ENCODE measurements at places on chromosomes 6 and 20.

GRCh38 chr20:38842026-38842425 lies 36.5 kb downstream of the PPP1R16B start:
- no peak for DNase-seq

DNA sequence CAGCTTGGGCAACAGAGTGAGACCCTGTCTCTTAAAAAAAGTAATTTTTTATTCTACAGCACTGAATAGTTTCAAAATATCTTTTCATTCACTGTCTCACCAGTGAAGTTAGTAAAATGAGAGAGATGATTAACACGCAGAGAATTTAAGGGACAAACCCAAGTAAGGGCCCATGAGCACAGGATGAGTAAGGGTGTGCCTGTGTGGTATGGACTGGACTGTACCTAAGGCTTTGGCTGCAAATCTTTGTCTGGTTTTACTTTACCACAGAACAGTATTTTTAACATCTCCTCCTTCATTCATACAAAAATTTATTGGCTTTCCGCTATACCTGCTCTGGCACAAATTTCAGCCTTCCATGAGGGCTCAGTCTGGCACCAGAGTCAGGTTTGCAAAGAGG lies 433.3 kb downstream of the UTRN start:
- peak; percentile 24 for DNase-seq

- no peak for DNase-seq
These were observed 206.8 kb downstream of the EYA4 start for GRCh38 chr6:133447924-133448323.

DNA sequence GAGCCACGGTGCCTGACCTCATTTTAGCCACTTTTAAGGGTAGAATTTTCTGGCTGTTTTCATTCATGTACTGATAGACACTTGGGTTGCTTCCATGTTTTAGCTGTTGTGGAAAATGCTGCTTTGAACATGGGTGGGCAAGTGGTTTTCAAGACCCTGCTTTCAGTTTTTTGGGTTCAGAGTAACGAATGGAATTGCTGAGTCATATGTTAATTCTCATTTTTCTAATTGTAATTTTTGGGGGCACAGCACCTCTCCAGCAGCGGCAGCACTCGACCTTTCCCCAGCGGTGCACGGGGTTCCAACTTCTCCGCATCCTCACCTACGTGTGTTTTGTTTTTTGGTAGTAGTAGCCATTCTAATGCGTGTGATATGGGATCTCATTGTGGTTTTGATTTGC lies 5.4 kb downstream of the NQO2 start:
- no peak for DNase-seq

- DNase-seq, result peak; percentile 38
These were observed 82.9 kb upstream of the TSHZ2 start for GRCh38 chr20:52889225-52889624.

DNA sequence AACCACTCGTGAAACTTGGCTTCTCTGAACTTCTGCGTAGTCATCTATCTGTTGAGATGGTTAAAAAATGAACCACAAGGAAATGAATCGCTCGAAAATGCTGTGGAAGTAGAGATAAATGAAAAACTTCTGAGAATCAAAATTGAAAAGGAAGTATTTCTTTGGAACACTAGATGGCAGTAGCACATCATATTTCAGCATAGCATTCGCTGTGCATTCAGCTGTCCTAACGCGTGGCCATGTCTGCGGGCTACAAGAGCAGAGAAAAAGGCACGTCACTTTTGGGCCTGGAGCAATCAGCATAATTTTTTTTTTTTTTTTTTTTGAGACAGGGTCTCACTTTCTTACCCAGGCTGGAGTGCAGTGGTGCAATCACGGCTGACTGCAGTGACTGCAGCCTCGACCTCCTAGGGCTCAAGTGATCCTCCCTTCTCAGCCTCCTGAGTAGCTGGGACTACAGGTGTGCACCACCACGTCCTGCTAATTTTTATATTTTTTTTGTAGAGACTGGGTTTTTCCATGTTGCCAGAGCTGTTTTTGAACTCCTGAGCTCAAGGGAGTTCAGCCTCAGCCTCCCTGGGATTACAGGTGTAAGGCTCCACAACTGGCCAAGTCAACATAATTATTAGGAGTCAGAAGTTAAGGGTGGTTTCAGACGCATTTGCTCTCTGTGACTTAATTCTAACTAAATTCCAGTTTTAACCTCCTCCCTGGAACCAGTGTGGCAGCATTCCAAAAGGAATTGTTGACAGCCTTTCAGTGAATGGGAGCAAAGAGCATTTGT lies 8.8 kb upstream of the PERP start:
- peak; percentile 55 for DNase-seq

- DNase-seq, result no peak
These were observed 15.2 kb downstream of the RSPH4A start for GRCh38 chr6:116631379-116631990.

DNA sequence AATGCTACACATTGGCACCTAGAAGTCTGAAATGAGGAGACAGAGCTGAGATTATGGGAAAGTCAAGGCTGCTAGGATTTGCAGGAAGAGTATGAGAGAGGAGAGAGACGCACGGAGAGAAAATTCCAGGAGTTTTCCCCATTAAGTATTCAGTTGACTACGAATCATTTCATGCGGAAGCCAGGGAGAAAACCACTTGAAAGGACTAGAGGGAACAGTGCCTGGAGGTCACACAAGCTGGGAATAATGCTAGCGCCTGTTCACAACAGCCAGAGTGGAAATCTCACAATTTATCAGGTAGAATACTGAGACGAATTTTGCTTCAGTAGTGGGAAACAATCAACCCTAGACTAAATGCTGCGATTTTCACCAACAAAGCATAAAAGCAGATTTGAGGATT lies 118.6 kb downstream of the MOXD1 start:
- DNase-seq, result no peak

DNA sequence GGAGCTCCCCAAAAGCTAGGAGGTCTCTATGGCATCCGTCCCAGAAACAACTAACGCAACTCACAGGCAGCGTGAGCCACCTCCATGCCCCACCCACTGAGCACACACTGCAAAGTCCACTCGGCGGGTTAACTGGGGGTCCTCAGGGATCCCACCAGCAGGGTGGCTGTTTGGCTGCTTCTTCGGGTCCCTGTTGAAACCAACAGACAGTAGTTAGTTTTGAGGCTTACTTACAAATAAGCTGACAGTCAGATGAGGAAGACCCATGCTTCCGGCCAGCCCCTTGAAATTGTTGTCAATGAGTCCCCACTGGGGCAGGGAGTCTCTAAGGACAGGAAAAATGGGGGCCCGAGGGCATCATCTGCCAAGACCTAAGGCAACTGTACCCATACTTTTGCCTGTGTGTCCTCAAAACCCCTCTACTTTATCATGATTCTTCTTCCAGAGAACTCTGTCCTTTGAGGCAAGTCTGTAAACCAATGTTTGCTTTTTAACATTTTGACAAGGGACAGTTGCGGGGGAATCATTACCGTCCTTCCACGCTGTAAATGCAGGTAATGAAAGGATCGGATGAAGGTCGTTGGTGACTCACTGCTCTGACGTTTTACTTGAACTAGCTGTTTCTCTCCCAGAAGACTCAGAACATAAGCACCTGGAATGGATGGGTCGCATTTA lies 2.2 kb upstream of the PCK1 start:
- DNase-seq, result no peak

DNA sequence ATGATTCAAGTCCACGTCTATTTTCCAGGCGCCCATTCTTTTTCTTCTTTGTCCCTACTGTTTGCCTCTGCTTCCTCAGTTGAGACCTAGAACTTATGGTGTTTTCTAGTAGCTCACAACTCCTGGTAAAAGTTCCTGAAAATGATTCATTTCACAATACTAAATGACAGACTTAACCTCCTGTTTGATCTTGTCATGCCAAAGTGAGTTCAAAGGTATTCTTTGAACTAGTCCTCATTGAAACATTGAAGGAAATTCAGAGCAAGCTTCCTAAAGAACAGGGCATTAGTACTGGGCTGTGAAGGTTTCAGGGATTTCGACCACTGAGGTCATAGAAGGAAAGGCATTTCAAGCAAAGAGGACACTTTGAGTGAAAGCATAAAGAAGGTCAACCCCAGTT lies 132.8 kb downstream of the IBTK start:
- DNase-seq, result no peak

DNA sequence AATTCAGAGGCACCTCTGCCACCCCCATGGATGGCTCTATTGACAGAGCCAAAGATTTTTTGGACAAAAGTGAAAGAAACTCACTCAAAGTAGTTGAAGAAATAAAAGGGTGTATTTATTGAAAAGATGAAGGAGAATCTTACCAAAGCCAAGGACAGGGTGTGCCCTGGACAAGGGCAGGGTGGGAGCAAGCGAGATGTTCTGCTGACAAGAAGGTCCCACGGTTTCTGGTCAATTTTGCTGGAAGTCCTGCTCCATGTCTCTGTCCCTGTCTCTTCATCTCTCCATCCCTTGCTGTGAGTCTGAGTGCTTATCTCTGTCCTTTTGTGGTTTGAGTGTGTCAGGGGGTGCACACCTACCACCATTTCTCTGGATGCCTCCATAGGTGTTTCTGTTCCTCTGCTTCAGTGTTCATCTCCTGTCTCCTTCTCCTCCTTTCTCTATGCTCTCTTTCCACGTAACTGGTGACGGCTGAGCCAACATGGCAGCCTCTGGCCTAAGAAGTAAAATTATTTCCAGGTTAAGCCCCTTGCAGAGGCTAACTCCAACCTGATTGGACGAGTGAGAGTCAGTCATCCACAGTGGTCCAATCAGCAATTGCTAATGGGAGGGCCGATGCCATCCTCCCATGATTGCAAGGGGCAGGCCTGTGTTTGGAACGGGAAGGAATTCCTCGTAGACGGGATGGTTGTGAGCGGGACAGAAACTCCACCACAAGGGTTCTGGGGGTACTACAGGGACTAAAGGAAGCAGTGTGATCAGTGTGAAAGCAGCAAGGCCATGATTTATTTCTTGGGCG lies 502.1 kb upstream of the CDH4 start:
- peak; percentile 8 for DNase-seq

DNA sequence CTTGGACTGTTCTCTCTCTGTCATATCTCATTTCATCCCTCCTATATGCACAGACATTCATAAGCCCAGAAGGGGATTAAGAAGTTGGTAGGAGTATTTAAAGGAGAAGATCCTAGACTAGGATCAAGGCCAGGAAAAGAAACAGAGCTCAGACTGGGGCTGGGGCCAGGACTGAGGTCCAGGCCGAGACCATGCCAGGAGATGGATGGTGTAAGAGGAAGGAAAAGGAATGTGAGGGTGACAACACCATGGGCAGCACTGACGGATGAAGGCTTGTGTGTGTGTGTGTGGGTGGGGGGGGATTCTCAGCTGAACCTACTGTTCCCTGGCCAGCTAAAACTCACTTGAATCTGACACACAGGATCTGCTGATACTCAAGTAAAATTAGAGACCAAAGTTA lies 182.1 kb downstream of the KIF6 start:
- DNase-seq, result no peak

GRCh38 chr20:17617212-17617867 lies 47.5 kb downstream of the DSTN start:
- DNase-seq, result peak; percentile 50

- no peak for DNase-seq
These were observed 1.7 kb upstream of the FAM50B start for GRCh38 chr6:3847521-3847920.

GRCh38 chr6:141470810-141471209 lies 661.9 kb upstream of the GJE1 start:
- DNase-seq, result no peak

DNA sequence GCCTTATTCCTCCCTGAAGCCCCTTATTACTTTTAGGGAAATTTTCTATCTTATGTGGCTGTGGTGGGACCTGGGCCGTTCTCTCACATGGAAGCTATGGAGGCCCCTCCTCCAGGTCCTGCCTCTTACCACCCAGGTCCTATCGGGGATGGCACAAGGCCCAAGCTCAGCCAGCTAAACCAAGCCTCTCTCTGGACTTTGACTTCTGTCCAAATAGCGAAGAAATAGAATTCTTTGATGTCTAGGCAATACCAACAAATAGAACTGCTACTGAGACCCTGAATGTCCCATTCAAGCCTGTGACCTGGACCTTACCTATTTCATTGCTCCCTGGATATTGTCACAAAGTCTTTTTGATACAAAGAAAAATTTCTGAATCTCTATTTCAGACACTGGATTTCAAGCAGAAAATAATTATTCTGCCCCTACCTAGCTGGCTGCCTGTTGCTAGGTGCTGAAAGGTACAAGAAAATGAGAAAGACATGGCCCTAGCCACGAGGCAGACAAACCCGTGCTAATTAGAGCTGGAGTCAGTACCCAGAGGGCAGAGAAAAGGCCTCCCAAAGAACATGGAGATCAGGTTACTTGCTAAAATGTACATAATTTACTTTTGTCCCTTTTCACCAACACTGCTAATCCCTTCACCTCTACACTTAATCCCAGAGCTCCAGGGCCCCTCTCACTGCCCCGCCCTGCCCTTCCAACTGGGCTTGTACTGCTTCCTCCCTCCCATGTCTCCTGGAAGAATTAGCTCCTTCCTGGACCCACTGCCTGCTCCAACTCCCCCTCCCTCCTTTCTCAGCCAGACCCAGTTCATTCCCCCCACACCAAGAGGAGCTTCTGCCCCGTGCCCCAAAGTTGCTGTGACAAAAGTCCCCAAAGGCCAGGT lies 15.5 kb upstream of the NNAT start:
- DNase-seq, result no peak

- peak; percentile 55 for DNase-seq
These were observed 148.8 kb downstream of the RPS12 start for GRCh38 chr6:132962936-132963868.

GRCh38 chr6:148775161-148775560 lies 28.3 kb downstream of the UST start:
- DNase-seq, result no peak

DNA sequence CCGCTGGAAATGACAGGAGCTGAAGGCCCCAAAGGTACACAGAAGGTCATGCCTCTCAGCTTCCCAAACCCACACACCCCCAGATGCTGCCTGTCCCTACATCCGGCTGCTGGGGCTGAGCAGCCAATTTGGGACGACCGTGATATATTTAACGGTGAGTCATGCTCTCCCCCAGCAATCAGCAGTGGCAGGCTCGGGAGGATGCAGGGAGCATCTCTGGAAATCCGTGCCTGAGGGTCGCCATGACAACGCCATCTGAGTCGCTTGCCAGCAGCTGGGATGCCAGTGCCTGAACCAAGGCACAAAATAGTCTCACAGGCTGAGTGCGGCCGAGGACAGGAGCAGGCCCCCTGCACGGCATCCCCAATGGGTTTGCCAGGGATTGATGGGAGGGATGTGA lies 57.9 kb downstream of the KCNB1 start:
- peak; percentile 50 for DNase-seq

Data from A172 (cell line).